ENCODE measurements at places on chromosomes 2 and 18.

DNA sequence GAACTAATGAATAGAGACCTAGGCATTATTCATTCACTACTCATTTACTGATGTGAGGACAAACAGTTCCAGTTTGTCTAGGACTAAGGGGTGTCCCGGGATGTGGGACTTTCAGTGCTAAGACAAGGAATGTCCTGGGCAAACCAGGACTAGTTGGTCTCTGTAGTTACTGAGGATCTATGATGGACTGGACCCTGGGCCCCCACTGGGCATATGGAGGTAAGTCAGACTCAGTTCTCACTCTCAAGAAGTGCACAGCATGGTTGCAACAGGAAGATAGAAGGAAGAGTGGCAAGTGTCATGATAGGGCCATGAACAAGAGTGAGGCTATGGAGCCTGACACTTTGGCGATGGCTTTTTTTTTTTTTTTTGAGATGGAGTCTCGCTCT is 128.2 kb downstream of the MYCN start:
- no peak for DNase-seq

GRCh38 chr2:23009545-23010149 is 375.3 kb upstream of the KLHL29 start:
- no peak for DNase-seq

DNA sequence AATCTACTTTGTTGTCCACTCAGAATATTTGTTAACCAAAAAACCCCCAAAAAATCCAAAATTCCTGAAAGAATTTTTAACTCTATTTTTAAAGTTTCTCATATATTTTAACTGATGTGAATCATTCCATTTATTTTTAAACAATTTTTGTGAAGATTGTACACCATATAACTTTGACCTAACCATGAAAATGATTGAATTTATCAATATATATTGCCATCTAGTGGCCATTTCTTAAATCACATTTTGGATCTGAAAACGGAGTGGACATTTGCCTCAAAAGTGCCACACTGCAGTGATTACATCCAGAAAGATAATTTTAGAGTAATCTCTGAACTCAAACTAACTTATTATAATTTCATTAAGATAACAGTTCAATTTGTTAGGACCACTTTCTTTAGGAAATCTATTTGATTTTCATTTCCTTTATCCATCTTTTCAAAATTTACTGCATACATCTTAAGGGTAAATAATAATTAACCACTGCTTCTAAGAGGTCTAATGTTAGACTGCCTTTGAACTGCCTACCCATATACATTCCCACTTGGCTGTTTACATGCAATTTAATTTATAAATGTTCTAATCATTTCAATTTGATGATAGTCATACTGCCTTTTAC is 71.1 kb downstream of the DSC3 start:
- no peak for DNase-seq

- DNase-seq, result no peak
Measured at GRCh38 chr2:217695033-217695520, 307.7 kb downstream of the TNS1 start.

DNA sequence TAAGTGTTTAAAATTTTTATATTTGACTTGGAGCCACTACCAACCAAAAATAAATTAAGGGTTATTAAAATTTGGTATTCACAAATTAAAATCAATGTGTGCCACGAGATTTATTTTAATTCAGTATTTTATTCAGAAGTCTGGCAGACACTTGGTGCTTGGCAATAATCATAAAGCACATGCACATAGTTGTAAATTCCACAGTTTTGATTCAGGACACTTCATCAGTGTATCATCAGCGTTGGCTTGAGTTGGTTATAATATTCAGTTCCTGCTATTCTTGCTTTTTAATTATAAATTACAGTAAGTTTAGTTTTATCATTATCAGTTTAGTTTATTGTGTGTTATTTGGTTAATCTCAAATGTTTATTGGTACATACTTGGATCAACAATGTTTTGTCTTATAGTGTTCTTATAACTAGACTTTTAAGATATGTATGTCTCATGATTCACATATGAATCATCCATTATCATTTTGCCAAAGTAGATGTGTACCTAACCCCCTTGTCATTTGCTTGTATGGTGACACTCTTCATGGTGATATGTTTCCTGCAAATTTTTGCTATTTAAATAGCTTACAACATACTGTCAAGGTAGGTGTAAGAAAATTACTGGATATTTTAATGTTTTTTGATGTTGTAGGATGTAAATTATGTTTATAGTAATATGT is 237.9 kb downstream of the BABAM2 start:
- no peak for DNase-seq

GRCh38 chr2:75557474-75558133 is 3.1 kb downstream of the EVA1A start:
- no peak for DNase-seq

DNA sequence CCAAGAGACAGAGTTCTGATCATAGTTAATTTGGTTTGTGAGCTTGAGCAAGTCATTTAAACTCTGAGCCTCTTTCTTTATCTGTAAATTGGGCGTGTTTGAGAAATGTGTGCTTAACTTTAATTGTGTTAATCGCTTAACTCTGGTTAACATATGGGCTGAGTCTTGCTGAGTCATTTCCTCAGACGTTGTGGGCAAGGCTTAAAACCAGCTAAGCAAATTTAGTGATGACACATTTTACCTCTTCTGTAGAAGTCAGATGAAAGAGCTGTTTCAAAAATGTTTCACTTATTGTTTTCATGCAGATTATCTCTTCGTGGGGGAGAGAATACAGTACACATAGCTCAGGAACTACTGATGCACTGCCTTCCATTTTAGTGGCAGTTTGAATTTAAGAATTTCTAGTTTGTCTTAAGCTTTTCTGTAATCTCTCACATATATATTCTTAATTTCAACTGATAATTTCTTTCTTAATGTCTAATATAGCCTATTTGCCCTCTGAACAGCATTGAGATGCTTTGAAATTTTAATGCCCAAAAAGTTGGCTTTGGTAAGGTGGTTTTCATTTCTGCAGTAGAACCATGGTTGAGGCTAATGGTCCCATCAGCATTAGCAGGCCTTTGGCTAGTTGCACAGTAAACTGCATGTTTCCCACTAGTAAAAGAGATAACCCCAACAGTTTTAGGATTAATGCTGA is 34.9 kb downstream of the RAB10 start:
- no peak for DNase-seq

GRCh38 chr2:98185801-98186200 is 98.8 kb downstream of the VWA3B start:
- DNase-seq, result no peak

GRCh38 chr2:106866641-106867040 is 19.3 kb downstream of the ST6GAL2 start:
- no peak for DNase-seq

DNA sequence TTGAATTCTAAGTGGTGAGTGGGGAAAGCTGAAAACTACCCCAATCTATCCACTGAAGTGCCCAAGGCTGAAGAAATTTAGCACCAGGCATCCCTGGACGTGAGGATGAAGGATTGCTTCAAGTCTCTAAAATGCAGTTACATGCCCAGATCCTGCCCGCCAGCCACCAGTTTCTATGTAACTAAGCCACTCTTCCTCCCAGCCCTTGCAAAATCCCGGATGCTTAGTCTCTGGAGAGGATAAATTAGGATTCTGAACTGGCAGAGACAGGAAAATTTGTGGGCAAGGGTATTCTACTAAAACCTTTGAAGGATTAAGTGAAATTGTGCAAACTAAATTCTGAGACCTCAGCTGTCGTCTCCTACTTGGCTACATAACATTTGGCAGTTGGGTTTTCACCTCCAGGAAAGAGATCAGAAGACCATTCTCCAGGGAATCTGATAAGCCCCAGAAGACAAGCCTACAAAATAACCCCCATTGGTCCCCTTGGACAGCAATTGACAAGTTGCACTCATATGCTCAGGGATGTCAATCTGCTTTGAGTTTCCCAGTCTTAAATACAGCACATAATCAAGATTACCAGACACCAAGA is 93.9 kb upstream of the CD226 start:
- no peak for DNase-seq

DNA sequence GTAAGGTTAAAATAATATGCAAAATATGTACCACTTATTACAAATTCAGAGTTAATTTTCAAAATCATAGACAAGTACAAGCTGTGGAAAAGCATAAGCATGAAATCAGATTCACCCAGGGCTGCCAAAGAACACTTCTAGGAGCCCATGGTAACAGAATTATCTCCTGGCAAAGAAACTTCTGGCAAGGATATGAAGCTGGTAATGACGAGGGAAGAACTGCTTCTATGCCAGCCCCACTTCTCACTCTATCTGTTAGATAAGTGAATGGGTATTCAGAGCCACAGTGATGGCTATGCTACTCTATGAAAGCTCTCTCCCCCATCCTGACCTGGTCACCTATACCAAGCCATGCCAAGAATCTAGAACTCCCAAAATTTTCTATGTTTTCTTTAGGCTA is 36.9 kb upstream of the PDE1A start:
- no peak for DNase-seq

- DNase-seq, result no peak
Measured at GRCh38 chr18:79383388-79384056, 12.2 kb upstream of the NFATC1 start.

DNA sequence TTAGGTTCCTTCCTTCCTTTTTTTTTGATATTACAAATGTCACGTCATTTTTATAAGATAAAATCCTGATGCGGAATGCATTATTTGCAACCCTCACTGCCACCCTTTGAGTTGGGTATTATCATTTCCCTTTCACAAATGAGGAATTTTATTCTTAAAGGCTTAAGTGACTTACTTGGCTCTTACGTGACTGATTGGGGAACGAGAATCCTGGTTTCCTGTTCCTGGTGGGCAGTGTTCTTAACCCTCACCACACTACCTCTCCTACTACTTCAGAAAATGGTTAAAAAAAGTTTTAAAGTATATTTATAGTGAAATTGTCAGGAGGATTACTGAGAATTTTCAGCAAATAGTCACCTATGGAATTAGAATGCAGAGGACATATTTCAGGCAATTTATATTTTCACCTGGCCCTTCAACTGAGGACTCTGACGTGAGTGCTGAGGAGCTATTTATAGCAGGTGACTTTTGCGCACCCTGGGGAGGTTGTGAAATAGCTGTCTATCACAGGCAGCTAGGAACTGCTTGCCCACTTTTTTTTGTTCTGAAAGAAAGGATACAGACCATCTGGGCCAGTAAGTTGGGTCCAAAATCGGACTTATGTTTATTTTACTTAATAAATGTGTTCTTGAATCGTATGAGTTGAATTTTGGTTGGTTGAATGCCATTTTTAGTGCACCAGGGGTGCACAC is 18.7 kb upstream of the RASGRP3 start:
- no peak for DNase-seq

DNA sequence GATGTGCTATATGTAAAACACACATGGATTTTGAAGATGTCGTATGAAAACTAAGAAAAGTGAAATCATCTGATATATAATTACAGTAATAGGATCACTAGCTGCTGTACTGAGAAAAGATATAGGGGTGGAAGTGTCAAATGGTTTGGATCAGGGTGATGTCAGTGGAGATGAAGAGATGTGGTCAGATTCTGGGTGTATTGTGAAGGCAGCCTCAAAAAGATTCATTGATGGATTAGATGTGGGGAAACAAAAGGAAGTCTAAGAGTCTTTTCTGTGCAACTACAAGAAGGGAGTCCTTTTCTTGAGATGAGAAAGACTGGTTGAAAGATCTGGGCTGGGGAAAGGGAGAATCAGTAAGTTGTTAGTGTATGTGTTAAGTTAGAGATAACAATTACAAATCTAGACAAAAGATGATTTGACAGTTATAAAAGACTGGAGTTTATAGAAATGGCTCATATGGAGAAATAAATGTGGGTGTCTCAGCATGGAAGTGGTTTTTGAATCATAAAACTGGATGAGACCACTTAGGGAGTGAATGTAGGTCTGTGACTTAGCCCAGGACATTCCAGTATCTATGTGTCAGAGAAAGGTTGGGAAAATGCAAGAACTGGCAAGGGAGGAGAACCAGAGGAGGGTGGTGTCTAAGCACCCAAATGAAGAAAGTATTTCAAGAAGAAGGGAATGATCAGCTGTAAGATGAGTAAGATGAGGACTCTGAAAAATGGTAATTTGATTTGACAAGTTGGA is 347.4 kb downstream of the PARD3B start:
- no peak for DNase-seq

GRCh38 chr2:190655113-190655512 is 6.2 kb downstream of the NAB1 start:
- no peak for DNase-seq

DNA sequence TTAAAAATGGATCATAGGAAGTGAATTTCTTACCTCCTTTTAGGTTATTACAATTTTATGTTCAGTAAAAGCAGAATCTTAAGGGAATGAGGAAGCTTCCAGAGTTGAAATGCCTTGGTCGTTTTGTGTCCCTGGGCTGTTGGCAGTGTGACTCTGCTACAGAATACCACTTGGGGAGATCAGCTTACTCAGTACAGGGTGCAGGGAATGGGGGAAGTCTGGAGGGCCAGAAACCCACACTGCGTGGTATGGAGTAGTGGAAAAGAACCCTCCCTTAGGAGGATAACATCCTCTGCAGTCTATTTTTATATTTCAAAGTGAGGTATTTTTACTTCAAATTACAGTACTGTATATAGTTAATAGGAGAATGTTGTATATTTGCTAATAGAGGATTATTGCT is 51.1 kb downstream of the R3HDM1 start:
- no peak for DNase-seq

- no peak for DNase-seq
Measured at GRCh38 chr2:53452957-53453748, 314.5 kb upstream of the CHAC2 start.

All from stimulated activated CD8-positive, alpha-beta memory T cell treated with anti-CD3 and anti-CD28 coated beads, Interleukin-15, amount 100 ng/mL, for 24 hours (primary cell).